ENCODE measurements at places on chromosomes 7 and 10.

GRCh38 chr10:43156590-43157341, 18.5 kb downstream of the CSGALNACT2 start:
- DNase-seq = no peak

- no peak for DNase-seq
Measured at GRCh38 chr10:113933894-113934532, 79.6 kb downstream of the NHLRC2 start.

GRCh38 chr7:76282344-76283253, 19.9 kb upstream of the HSPB1 start:
- DNase-seq = no peak

DNA sequence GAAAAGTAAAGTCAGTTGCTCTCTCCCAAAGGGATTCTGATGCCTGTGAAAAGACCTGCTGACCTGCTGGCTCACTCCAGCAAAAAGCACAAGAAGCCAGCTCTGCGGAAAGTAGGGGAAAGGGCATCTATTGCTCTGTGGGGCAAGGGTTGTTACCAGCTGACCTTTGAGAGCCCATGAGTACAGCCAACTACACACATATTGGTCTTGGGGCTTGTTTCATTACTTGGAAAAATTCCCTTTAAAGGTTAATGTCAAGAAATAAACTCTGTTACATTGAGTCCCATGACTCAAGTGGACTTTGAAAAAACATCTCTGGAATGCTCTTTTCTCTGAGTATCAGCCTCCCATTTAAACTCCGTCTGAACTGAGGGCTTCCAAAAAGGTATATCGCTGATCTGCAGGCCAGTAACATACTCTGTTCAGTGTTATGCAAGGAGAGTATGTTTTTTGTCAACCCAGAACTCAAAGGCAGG, 53.2 kb downstream of the PANK1 start:
- DNase-seq = no peak

GRCh38 chr10:116247691-116248090, 25.3 kb downstream of the GFRA1 start:
- no peak for DNase-seq

DNA sequence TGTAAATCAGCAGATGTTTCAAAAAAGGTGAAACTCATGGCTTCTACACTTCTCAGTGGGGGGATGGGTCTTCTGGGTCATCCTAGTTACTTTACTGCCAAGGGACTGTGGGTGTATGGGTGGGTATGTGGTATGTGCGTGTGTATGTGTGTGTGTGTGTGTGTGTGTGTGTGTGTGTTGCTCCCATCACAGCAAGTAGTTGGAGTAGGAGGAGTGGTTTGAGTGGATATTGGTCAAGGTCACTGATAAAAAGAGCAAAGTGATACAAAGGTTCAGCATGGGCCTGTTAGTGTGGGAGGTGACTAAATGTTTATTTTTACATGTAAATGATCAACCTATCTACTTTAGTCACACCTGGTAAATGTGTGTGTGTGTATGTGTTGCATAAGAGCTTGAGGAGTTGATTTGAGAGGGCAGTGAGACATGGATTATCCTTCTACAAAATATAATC, 11.8 kb upstream of the COBL start:
- no peak for DNase-seq

DNA sequence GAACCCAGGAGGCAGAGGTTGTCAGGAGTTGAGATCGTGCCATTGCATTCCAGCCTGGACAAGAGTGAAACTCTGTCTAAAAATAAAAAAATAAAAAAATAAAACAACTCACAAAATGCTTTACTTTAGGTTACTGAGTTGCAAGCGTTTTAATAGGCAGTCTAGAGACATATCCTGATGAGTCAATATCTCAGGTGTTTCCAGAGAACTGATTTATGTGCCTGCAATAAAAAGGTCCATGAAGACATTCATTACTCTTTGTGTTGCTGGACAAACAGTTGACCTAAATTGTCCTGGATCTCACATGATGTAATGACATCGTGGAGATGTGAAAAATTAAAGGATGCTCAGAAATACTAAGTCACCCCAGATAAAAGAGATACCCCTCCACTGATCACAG, 31.5 kb downstream of the CDNF start:
- DNase-seq = no peak

DNA sequence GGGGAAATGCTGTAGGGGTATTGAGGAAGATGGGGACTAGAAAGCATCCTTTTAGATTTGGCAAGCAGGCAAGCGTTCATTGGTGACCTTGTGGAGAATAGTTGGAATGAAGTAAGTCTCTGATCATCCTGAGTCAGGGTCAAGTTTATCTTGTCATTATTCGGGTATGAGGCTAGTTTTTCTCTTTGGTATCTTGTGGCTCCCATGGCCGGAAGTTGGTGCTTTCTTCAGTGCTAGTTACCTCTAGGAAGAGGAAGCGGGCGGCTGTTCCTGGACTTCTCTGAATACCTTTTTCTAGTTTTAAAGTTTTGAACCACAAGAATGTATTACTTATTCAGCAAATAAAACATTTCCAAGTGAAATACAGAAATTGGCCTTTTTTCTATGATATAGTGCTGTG, 9.2 kb downstream of the CREM start:
- no peak for DNase-seq

DNA sequence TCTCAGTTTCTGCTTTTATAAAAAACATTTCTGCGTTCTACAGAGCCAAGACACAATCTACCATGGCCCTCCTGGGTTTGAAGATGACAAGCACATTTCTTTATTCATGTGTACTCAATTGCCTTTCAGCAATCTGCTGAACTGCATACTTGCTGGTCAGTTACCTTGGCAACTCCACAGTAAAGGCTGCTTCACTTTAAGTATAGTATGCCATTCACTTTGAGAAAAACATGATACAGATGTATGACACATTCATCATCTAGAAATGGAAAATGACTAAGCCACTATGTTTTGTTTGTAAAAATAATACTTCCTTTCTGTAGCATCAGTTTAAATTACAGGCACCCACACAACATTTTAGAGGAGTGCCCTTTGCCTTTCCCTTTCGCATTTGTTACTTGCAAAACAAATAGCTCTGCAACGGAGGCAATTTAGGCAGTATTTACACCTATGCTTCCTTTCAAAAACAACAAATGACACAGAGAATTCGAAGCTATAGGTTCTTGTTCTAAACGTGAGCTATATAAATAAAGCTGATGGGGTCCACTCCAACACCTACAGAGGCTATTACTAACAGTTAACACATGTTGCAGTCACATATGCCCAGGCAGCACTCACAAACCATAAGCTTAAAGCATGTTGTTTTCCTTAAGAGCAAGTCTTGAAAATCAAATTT, 23.5 kb downstream of the SGCE start:
- DNase-seq = no peak
